Bladder microvascular endothelial cell (primary cell): ENCODE measurements at places on chromosomes 7 and 10. TPM values are rescaled to one million over a fixed set of nuclear protein-coding genes. Genes with fewer than 3 reads are reported as not detected.

Gene LIPK
- total RNA-seq = not detected in 2 replicates

Gene TEX36
- not detected in 2 replicates for total RNA-seq

Gene PWWP2B
- 9.2 and 12.8 TPM in 2 replicates for total RNA-seq

Gene INMT
- total RNA-seq = 0.16 and 0.19 TPM in 2 replicates

Gene PNLIPRP2
- not detected in 2 replicates for total RNA-seq

Gene C10orf95
- total RNA-seq = not detected in 2 replicates

Gene DEPP1
- total RNA-seq = 119 and 392 TPM in 2 replicates

Gene CYP2C19
- total RNA-seq = 0.06 TPM in 1 of 2 replicates, not detected in the other

Gene MSRB2
- 4.5 and 7.8 TPM in 2 replicates for total RNA-seq

Gene CNNM1
- under 0.01 TPM in 1 of 2 replicates, not detected in the other for total RNA-seq

Gene STRA8
- total RNA-seq = not detected in 2 replicates

Gene CYREN
- total RNA-seq = 19.9 and 20.6 TPM in 2 replicates

Gene NUDT13
- 1.4 and 1.9 TPM in 2 replicates for total RNA-seq

Gene CFAP69
- total RNA-seq = 1.3 and 2.4 TPM in 2 replicates

Gene TBATA
- total RNA-seq = not detected in 2 replicates

Gene HTR7
- total RNA-seq = under 0.01 and 0.19 TPM in 2 replicates

Gene DKK1
- total RNA-seq = 10.2 and 21.4 TPM in 2 replicates

Gene ABLIM1
- total RNA-seq = 60.7 and 91.4 TPM in 2 replicates

Gene TSPAN12
- 18.8 and 61.3 TPM in 2 replicates for total RNA-seq

Gene GRM3
- total RNA-seq = not detected in 2 replicates

Gene MARCHF5
- 13.0 and 39.9 TPM in 2 replicates for total RNA-seq

Gene C7orf57
- 0.19 TPM in 1 of 2 replicates, not detected in the other for total RNA-seq

Gene CYP17A1
- total RNA-seq = not detected in 2 replicates

Gene IL6
- total RNA-seq = 0.38 and 2.1 TPM in 2 replicates

Gene CFTR
- total RNA-seq = not detected in 2 replicates

Gene TRRAP
- 12.0 and 39.1 TPM in 2 replicates for total RNA-seq

Gene DOCK4
- total RNA-seq = 87.1 and 183 TPM in 2 replicates

Gene HOXA11
- total RNA-seq = 0.31 and 0.49 TPM in 2 replicates

Gene NPC1L1
- total RNA-seq = under 0.01 TPM in 1 of 2 replicates, not detected in the other

Gene SPACDR
- total RNA-seq = 0.32 and 0.38 TPM in 2 replicates
